ENCODE measurements at places on chromosomes 4 and X.

DNA sequence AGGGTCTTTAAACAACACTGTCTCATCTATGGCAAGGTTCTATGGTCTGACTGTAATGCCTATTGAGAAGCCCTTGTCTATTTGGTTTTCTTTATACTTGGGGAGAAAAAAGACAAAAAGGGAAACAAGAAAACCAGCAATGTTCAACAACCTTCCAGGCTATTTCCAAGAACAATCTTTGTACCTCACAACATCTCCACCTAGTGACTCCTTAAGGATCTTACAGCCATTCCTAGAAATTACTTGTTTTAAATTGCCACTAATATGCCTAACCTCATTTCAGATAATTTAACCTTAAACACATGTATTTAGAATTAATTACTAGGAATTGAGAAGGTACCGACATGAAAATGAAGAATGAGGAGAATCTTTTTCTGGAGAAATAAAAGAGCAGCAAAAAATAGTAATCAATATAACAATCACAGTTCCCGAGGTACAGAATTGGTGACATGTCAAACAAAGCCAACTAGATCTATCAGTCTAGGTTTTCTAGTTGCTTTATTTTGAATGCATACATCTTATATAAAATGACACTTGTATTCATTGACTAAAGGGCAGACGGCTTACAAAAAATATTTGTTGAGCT, 1.6 kb upstream of the RBM46 start:
- DNase-seq, result peak; percentile 10

GRCh38 chrX:40153345-40154249, 55.8 kb upstream of the BCOR start:
- peak; percentile 72 for DNase-seq

- DNase-seq, result no peak
Measured at GRCh38 chr4:145868637-145869409, 69.8 kb downstream of the ZNF827 start.

DNA sequence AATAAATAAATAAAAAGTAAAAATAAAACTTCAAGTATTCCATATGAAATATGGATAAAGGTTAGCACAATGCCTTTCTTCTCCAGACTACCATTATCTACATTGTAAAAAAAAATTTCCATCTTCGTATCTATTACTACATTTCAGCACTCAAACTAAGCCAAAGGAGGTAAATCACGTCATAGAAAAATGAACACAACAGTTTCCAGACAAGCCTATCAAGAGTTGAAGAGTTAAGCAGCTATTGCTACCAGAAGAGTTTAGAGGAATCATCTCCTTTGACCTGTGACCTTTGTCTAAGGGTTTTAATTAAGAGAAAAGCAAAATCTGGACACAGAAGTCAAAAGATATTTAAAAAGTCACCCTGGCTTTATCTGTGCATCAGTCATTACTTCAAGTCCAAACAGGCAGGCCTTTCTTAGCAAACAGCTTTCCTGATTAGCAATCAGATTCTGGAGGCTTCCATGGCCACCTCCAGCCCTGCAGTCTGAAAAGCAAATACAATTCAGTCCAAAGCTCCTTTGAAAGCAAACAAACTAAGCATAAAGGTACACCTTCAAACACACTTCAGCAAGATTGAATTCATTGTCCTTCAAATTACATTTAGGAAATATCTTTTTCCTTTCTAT, 82.2 kb downstream of the APBB2 start:
- DNase-seq, result no peak

All from hematopoietic multipotent progenitor cell (in vitro differentiated cells).